ENCODE measurements at places on chromosomes 3 and 15. TPM values are rescaled to one million over a fixed set of nuclear protein-coding genes. Genes with fewer than 3 reads are reported as not detected.

Gene GPX1
- total RNA-seq, result 173 TPM

Gene SOX14
- not detected for total RNA-seq

Gene CKMT1A
- 0.48 TPM for total RNA-seq

GRCh38 chr3:32686713-32687112 lies 1.7 kb downstream of the CNOT10 start:
- no peaks in the 10 kb centered on the region for H3K27me3 ChIP-seq
- DNase-seq, result no peak
- H3K27ac ChIP-seq, result peak overlapping the region; percentile 13
- peaks cover 25% of the 10 kb centered on the region for H3K36me3 ChIP-seq
- H3K4me1 ChIP-seq, result peaks cover 27% of the 10 kb centered on the region
- H3K4me3 ChIP-seq, result peak overlapping the region; percentile 87

DNA sequence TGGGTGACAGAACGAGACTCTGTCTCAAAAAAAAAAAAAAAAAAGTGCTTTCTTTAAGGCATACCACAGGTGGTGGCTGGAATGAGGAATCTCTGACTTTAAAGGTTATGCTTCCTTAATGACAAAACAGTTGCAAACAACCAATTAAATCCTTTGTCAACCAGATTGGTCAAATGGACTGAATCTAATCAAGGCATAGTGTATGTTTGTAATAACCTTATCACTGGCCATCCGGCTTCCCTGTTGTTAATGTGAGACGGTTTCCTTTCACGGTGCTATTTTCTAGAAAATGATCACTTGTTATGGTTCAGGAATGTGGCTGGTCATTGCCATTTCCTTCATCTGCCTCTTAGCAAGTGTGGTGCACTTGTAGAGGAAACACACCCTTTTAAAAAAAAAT lies 75.9 kb downstream of the FLNB start:
- DNase-seq, result no peak
- peaks cover 44% of the 10 kb centered on the region for H3K36me3 ChIP-seq
- no peak overlapping the region for H3K27ac ChIP-seq
- H3K4me1 ChIP-seq, result peaks cover 36% of the 10 kb centered on the region
- no peaks in the 10 kb centered on the region for H3K27me3 ChIP-seq

GRCh38 chr3:63943678-63944077 lies 31.5 kb upstream of the SCAANT1 start:
- DNase-seq, result no peak
- H3K36me3 ChIP-seq, result peaks cover 36% of the 10 kb centered on the region
- no peak overlapping the region for H3K4me3 ChIP-seq
